ENCODE measurements at places on chromosomes 6 and 20.

- DNase-seq, result no peak
Measured at GRCh38 chr6:53938810-53939209, 144.0 kb downstream of the LRRC1 start.

- no peak for DNase-seq
Measured at GRCh38 chr20:458776-459175, 3.6 kb downstream of the TBC1D20 start.

- DNase-seq, result no peak
Measured at GRCh38 chr6:69936674-69937363, 70.5 kb downstream of the COL19A1 start.

DNA sequence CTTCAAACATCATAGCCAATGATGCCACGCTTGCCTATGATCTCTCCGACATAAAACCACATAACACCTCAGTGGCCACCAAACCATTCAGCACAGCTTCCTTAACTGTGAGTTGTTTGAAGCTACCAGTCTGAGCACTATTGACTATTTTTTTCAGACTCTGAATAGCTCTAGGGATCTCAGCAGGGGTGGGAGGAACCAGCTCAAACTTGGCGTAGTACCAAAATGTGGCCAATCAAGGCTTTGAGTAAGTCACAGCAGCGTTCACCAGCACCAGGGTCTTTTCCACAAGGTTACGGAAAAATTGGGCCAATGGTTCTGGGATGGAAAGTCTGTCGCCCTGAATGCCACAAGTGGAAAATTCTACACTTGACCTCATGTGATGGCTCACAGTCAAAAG is 70.6 kb downstream of the SMPDL3A start:
- DNase-seq, result no peak

- no peak for DNase-seq
Measured at GRCh38 chr6:107633680-107634323, 143.9 kb downstream of the SOBP start.

DNA sequence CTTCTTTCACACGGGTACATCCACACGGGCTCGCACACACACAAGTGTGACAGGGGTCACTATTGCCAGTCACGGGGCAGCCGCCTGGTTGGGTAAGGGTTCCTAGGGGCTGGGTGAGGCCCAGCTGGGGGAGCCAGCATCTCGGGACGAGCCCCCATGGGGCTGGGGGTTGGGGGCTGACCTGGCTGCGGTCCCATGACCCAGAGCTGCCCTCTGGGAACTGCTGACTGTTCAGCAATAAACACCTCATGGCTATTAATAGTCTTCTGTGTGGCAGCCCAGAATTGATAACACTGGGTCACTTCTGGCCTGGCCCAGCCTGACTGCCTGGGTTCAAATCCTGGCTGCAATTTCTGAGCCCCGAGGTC is 23.8 kb downstream of the VEGFA start:
- no peak for DNase-seq

GRCh38 chr6:53043581-53043980 is 21.6 kb upstream of the FBXO9 start:
- no peak for DNase-seq

- no peak for DNase-seq
Measured at GRCh38 chr6:148223424-148223842, 119.2 kb upstream of the SASH1 start.

DNA sequence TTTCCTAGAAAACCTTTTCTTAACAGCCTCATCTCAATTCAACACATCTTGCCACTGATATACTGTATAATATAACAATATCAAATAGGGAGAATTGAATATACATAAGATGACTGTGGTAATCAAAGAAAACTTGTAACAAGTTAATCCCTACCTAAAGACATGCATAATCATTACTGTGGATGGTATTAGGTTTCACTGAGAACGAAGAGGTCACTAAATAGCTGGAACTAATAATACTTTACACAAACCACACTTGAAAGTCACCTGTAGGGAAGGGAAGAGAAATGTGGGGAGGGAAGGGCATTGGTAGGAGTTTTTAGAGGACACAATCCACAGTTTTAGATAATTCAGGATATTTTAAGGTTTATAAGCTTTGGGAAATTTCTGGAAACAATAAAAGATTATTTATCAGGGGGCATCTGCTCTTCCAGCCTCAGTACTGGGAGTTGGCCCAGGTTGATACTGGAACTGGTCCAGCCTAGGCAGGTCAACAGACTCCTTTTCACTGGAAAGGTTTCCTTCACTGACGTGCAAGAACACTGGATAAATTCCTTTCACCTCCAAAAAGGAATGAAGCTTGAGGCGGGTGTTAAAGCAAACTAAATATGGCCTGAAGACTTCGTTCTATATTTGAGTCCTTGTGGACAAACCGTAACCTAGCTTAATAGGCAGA is 44.0 kb downstream of the MAP7 start:
- no peak for DNase-seq

GRCh38 chr6:163243692-163244589 is 170.6 kb upstream of the QKI start:
- no peak for DNase-seq

DNA sequence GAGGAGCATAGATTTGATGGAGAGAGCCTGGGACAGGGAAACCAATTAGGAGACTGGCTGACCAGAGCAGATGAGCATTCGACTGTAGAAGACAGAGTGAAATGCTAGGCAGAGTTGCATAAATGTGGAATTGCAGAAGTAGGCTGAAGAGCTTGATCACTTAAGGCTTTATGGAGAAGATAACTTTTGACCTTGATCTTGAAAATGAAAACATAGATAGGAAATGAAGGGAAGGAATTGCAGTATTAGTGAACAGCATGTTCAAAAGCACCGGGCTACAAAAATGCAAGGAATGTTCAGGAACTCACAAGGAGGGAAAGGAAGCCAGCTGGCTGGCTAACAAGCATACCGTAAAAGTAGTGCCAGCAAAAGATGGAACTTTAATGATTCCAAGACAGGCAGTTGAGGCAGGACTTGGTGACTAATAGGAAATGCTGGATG is 20.5 kb upstream of the LTV1 start:
- no peak for DNase-seq

DNA sequence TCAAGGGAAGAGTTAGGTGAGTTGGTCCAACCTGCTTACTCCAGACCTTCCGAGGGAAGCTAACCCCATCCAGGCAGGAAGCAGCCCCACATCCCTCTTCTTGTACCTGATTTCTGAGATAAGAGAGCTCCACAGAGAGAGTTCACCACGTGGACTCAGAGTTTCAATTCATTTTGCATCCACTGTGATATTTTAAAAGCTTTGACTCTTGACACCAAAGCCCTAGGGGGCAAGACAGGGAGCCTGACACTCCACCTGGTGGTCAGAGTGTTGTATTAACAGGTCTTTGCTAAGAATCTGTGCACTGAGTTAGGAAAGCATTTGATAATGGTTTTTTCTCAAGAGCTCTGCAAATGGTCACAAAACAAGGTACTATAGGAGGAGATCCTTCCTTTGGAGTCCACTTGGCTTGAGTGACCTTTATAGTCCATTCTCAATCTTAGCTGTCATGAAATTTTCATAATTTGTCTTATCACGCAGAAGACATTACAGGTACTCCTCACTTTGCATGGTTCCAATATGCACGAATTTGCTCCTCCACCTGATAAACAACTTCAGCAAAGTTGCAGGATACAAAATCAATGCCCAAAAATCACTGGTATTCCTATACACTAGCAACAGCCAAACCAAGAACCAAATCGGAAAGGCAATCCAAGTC is 56.2 kb upstream of the RIPOR2 start:
- no peak for DNase-seq

GRCh38 chr20:56391596-56392131 is 351 bp downstream of the AURKA start:
- DNase-seq, result no peak

GRCh38 chr6:17945111-17945510 is 42.3 kb downstream of the KIF13A start:
- DNase-seq, result no peak

DNA sequence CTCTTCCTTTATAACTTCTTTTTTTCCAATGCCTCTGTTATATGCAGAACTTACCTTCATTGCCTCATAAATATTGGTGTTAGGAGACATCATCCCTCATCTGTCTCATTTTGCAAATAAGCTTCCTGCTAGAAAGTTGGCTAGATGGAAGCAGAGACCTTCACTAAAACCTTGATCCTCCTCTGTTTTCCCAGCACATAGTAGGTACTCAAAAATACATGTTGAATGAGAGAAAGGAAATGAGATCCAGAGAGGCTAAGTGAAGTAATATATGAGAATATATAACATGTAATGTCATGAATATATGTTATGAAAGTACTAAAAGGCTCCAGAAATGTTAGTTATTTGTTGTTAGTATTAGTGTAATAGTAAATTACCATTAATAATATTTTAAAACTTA is 91.9 kb downstream of the CDKAL1 start:
- DNase-seq, result no peak

- DNase-seq, result no peak
Measured at GRCh38 chr6:96911751-96912150, 12.8 kb upstream of the KLHL32 start.

DNA sequence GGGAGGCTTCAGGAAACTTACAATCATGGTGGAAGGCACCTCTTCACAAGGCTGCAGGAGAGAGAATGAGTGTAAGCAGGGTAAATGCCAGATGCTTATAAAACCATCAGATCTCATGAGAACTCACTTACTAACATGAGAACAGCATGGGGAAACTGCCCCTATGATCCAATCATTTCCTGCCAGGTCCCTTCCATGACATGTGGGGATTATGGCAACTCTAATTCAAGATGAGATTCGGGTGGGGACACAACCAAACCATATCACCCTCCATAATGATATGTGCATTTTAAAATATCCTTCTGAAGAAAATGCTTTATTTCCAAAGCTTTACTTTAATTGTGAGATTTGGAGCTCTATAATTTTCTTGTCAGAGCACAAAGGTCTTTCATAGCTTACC is 154.1 kb upstream of the CENPW start:
- no peak for DNase-seq

GRCh38 chr20:20666359-20666758 is 46.1 kb downstream of the RALGAPA2 start:
- DNase-seq, result no peak

- DNase-seq, result no peak
Measured at GRCh38 chr6:7685276-7685675, 40.6 kb upstream of the BMP6 start.

- DNase-seq, result no peak
Measured at GRCh38 chr6:139091826-139092225, 43.1 kb upstream of the HECA start.

- DNase-seq, result no peak
Measured at GRCh38 chr6:7821426-7821825, 89.2 kb downstream of the TXNDC5 start.

- no peak for DNase-seq
Measured at GRCh38 chr6:381742-382461, 9.7 kb upstream of the IRF4 start.

GRCh38 chr6:167420177-167420576 is 95.3 kb downstream of the TTLL2 start:
- DNase-seq, result no peak

- DNase-seq, result no peak
Measured at GRCh38 chr6:52233975-52234823, 10.1 kb downstream of the IL17F start.

- no peak for DNase-seq
Measured at GRCh38 chr20:33002087-33002808, 2.0 kb downstream of the SUN5 start.

GRCh38 chr20:7723284-7723683 is 217.0 kb downstream of the HAO1 start:
- no peak for DNase-seq

- DNase-seq, result no peak
Measured at GRCh38 chr20:49986049-49986448, 3.3 kb downstream of the SNAI1 start.

DNA sequence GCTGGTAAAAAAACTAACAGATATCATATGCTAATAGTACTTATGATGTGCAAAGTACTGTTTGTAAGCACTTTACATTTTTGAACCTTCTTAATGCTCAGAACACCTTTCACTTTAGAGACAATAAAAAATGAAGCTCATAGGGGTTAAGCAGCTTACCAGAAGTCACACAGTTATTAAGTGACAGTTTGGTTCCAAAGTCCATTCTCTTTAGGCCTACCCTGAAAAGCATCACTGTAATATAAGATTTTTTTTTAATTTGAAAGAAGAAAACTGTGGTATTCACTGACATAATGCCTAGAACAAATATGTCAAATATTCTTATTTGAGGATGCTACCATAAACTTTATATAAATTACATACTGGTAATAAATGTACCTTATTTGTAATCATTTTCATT is 127.6 kb upstream of the RUNX2 start:
- DNase-seq, result no peak

DNA sequence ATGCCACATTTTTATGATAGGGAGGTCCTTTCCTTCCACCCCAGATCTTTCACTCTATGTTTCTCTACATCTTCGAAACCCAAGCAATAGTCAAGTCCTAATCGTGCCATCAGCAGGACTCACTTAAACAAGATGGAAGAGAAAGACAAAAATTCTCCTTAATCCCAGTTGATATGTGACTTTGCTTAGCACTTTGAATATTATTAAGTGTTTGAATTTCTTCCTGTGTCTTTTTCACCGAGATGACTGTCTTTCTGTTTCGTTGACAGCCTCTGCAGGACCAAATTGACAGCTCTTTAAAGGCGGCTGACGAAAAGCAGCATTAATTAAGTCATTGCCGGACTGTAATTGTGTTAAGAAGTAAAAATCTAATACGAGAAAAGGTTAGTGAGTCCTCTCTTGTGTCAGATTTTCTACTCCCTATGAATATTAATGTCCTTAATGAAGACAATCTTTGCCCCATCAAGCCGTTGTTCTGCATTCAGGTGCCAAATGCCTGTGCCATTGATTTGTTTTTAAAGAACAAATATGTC is 208.8 kb upstream of the TSHZ2 start:
- no peak for DNase-seq

DNA sequence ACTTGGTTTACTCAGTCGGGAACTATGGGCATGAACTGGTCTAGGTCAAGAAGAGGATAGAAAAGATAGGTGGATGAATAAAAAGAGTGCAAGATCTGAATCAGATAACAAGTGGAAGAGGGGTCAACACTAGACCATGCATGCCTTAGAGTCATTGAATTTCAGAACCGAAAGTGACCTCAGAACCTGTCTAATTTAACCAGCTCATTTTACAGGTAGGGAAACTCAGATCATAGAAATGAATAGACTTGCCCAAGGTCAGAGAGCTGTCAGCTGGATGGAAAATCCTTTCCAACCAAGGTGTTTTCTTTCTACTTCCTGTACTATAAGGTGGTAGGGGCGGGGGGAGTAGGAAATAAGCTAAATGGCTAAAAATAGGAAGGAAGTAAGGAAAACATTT is 121.4 kb upstream of the ADGRF1 start:
- no peak for DNase-seq
